T-helper 22 cell (primary cell): ENCODE measurements at places on chromosomes 5 and 9.

GRCh38 chr5:108543486-108543885, 161.6 kb upstream of the FBXL17 start:
- no peak for DNase-seq

DNA sequence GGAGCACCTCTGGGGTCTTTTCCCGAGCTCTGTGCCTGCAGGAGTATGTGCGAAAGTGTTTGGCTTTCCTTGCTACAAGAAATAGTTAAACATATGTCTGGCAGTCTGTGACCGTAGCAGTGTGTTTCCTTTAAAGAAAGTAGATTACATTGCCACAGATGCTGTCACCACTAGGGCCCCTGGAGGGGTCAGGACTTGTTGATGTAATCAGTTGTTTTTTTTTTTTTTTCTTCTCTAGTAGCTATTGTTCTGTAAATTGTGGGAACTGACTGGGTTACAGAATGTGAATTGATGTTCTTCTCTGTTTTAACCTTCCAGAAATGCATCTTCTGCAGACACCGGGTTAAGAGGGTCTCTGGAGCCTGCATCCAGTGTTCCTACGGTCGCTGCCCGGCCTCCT, 345.6 kb downstream of the KDM4C start:
- no peak for DNase-seq

GRCh38 chr5:32572778-32573480, 12.4 kb upstream of the SUB1 start:
- no peak for DNase-seq

- no peak for DNase-seq
These were observed 127.1 kb downstream of the BNC2 start for GRCh38 chr9:16743375-16743774.

DNA sequence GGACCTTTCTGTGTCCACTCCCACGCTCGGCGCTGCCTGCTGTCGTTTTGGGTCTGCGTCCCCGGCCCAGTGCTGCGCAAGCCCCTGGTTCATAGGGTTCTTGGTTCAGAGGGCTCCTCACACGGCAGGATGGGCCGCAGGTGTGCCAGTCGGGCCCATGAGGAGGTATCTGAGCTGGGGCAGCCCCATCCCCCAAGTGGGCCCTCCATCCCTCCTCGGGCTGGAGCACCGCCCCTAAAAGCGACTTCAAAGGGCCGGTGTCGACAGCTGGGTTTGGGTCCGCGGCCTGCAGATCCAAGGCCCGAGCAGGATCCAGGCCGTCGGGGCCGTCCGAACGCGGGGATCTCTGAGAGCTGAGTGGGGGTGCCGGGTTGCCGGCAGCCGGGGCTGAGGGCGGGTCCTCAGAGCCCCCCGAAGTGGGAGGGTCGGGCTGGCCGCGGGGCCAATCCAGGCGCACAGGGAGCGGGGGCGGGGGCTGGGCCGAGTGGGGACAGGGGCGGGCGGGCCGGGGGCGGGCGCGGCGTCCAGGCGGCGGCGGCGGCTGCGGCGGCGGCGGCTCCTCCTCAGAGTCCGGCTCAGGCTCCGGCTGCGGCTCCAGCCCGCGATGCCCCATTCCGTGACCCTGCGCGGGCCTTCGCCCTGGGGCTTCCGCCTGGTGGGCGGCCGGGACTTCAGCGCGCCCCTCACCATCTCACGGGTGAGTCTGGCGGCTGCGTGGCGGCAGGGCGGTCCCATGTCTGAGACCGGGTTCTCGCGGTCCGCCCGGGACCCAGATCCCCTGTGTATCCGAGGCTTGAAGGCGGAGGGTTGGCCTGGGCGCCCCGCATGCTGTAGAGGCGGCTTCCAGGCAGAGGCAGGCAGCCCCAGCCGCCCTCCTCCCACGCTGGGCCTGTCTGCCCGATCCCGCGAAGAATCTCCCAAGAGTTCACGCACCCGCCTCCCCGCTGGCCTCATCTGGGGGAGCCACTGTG, at the start of gene PDLIM4:
Gene PDLIM4 (plus strand): TSS at position 566 of the 971 bp plus-strand sequence. CDS start 39 bp downstream, at position 605.
- no peak for DNase-seq

- DNase-seq: no peak
These were observed 36.9 kb downstream of the NIPAL4 start for GRCh38 chr5:157496864-157497263.

GRCh38 chr5:56496581-56497063, 263.5 kb upstream of the ANKRD55 start:
- DNase-seq: no peak

DNA sequence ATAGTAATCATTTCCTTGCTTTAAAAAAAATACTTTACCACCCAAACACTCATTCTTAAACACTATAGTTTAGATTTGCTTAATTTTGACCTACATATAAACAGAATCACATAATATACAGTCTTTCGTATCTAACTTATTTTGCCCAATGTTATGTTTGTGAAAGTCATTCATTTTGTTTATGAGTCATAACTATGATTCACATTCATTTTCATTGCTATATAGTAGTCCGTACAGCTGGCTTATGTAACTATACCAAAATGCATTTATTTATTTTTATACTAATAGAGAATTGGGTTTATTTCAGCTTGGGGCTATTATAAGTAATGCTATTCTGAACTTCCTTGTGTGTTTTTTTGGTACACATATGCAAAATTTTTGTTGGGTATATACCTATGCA, 33.9 kb upstream of the FOXI1 start:
- no peak for DNase-seq

- DNase-seq: no peak
These were observed 10.4 kb downstream of the SMIM15 start for GRCh38 chr5:61151893-61152292.

GRCh38 chr5:26193626-26194025, 844.8 kb downstream of the CDH9 start:
- DNase-seq: no peak
